Forelimb muscle (tissue), 1 donor: ENCODE measurements at places on chromosomes 5 and 9. TPM values are rescaled to one million over a fixed set of nuclear protein-coding genes. Genes with fewer than 3 reads are reported as not detected.
A peak's percentile ranks its signal among the peaks of the same experiment; 100 is the strongest.

SPINK5 gene
- polyA plus RNA-seq, result not detected

PPP3R2 gene
- not detected for polyA plus RNA-seq

MLANA gene
- 0.80 TPM for polyA plus RNA-seq

TMC1 gene
- 0.59 TPM for polyA plus RNA-seq

SPATA31A3 gene
- polyA plus RNA-seq, result not detected

OTP gene
- polyA plus RNA-seq, result not detected

DMGDH gene
- polyA plus RNA-seq, result 1.9 TPM

IFNA21 gene
- not detected for polyA plus RNA-seq

GALNT12 gene
- 2.0 TPM for polyA plus RNA-seq

TICAM2 gene
- polyA plus RNA-seq, result 5.4 TPM

CTNND2 gene
- polyA plus RNA-seq, result 0.75 TPM

TLX3 gene
- polyA plus RNA-seq, result not detected

PHF24 gene
- polyA plus RNA-seq, result 0.09 TPM

NTRK2 gene
- 17.6 TPM for polyA plus RNA-seq

- no peak for DNase-seq
Observed at GRCh38 chr5:157253547-157253946, 12.4 kb upstream of the CYFIP2 start.

DNA sequence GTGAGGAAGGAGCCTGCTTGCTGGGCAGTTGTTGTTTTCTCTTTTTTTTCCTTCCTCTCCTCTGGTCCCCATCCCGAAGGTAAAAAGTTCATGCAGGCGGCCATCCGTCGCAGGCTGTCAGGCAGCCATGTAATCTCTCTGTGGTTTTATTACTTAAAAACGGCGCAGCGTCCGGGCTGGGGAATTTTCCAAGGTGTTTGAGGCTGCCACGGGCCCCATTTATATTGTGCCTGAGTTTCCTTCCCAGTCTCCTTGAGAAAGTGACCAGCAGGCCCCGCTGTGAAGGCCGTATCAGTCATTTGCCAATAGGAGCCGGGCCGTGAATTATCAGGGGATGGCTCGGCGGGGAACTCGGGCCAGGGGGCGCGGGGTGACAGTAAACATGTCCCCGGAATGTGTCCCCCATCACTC, 289.7 kb downstream of the PBX3 start:
- DNase-seq, result no peak

- no peak for DNase-seq
Observed at GRCh38 chr5:179294891-179295777, 50.1 kb downstream of the ADAMTS2 start.

DNA sequence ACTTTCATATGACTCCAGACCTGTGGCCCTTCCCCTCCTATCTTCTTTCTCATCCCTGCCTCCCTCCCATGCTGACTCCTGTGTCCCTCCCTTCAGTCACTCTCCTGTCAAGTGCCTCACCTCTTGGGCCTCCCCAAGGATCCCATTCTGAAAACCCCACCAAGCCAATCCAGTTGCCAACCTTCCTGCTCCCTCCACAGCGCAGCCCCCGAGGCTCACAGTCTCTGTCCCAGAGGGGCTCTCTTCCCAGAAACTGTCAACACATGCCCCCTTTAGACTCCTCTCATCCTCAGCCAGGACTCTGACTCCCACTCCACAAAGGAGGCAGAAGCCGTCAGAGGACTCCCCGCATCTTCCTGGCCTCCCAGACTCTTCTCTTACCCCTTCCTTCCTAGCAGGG, 30.8 kb downstream of the ACSL6 start:
- no peak for DNase-seq

GRCh38 chr9:113187929-113188595, 33.0 kb downstream of the FKBP15 start:
- DNase-seq, result peak; percentile 6

- DNase-seq, result no peak
Observed at GRCh38 chr9:121671612-121672155, 20.2 kb downstream of the DAB2IP start.

- no peak for DNase-seq
Observed at GRCh38 chr5:174294891-174295620, 249.6 kb downstream of the NSG2 start.

DNA sequence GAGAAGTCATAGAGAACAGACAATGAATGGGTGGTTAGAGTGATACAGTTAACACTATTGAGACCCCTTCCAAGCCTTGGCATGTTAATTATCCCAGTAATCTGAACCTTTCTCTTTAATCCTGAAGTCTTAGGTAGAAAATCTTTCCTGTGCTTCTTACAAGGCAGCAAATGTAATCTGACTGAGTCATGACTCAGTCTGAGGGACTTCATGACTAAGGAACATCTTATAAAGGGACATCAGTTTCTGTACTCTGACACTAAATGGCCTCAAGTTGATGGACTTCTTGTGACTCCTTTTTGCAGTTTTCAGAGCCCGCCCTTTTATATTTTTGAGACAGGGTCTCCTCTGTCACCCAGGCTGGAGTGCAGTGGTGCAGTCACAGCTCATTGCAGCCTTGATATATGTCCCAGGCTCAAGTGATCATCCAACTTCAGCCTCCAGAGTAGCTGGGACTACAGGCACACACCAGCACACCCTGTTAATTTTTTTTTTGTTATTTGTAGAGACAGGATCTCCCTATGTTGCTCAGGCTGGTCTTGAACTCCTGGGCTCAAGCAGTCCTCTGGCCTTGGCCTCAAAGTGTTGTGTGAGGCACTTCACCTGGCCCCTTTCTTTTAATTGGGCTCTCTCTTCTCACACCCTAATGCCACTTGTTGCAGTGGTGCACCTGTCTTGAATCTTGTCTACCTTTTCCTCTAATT, 9.5 kb downstream of the EXOSC3 start:
- DNase-seq, result no peak

DNA sequence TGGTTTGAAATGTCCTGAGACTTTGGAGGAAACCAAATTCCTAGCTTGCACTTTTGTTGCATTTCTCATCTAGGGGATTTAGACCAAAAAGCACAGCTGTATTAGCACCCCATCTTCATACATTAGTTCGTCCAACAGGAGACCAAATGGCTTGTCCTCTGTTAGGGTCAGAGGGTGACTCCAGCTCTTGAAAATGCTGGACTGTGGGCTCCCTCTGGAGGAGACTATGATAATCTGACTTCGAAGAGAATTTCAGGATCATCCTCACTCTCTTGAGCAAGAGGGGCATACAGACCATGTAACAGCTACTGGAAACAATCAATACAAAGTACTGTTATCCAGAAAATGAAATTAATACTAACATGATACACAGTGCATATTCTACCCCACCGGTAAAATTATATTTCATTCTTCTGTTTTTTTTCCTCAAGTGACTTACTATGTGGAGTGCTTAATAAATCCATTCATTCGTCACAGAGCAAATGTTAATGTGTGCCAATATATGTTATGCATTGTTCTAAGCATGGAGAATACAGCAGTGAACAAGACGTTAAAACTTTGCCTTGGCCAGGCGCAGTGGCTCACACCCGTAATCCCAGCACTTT, 63.7 kb upstream of the PPP2CA start:
- DNase-seq, result peak; percentile 57

DNA sequence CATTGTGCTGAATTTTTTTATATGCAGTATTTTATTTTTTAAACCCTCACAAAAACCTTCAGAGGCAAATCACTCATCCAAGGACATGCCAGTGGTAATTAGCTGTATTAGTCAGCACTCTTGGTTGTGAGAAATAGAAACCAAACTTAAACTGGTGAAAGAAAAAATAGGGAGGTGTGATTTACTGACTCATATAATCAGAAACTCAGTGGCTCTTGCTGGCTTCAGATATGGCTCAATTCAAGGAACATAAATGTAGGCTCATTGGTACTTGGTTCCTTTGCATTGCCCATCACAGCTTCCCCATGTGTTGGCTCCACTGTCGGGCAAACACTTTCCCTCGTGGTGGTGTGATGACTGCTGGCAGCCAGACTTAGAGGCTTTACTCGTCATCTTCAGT, 497.2 kb downstream of the MAT2B start:
- DNase-seq, result no peak

GRCh38 chr5:128538250-128539037, 399 bp upstream of the FBN2 start:
- DNase-seq, result peak; percentile 74

GRCh38 chr9:78775211-78775610, 478.3 kb downstream of the PSAT1 start:
- DNase-seq, result no peak

- no peak for DNase-seq
Observed at GRCh38 chr9:72506615-72507014, 14.8 kb upstream of the TMC1 start.

GRCh38 chr9:104068546-104068945, 25.6 kb upstream of the SMC2 start:
- DNase-seq, result no peak

GRCh38 chr9:109865521-109865920, 85.5 kb downstream of the PALM2AKAP2 start:
- no peak for DNase-seq

GRCh38 chr9:18236336-18236735, 237.6 kb upstream of the ADAMTSL1 start:
- no peak for DNase-seq

GRCh38 chr9:130664251-130665028, at the start of gene PRDM12:
PRDM12 (plus strand) TSS chr9:130664594; CDS start chr9:130664654, 60 bp downstream.
- DNase-seq, result no peak

GRCh38 chr5:173429489-173430150, 101.4 kb upstream of the STC2 start:
- DNase-seq, result no peak

DNA sequence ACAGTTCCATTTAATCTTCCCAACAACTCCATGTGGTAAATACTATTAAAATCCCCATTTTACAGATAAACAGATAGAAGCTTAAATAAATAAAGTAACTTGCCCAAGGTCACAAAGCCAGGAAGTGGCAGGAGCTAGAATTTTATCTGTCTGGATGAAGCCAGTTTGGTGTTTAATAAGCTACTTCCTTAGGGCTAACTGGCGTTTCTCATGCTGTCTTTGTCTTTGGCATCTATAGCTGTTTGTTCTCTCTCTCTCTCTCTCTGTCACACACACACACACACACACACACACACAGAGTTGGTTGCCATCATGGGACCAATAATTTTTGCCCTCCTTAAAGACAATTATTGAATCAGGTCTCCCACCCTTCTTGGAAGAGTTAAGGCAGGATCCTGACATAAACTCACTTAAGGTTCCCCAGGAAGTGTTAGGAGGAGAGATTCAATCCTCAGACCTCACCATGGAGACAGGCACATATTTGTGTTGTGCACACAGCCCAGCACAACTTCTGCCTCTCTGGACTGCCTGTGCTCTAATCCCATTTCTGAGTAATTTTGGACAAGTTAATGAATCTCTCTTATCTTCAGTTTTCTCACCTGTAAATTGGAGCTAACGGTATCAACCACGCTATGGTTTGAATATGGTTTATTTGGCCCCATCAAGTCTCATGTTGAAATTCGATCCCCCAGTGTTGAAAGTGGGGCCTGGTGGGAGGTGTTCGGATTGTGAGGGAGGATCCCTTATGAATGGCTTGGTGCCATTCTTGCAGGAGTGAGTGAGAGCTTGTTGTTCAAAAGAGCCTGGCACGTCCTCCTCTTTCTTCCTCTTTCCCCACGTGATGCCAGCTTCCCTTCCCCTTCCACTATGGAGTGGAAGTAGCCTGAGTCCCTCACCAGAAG, 8.3 kb upstream of the ADRA1B start:
- no peak for DNase-seq

GRCh38 chr5:150161242-150162141, 5.1 kb upstream of the CDX1 start:
- no peak for DNase-seq

DNA sequence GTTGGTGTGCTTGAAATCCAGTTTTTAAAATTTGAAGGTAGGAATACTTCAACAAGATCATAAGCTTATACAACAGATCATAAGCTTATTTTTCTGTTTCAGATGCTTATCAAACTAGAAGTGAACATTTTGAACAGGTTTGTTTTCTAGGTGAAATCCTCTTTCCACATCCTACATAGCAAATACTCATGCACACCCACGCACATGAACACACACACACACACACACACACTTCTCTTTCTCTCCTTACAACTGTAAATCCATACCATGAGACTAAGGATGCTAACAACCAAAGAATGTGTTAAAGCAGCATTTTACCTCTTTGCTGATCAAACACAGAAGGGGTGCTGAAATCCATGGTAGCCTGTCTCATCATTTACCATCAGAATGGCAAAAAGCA, 592 bp downstream of the ANKRD55 start:
- DNase-seq, result no peak

- no peak for DNase-seq
Observed at GRCh38 chr9:93306081-93306480, 122.1 kb downstream of the WNK2 start.

DNA sequence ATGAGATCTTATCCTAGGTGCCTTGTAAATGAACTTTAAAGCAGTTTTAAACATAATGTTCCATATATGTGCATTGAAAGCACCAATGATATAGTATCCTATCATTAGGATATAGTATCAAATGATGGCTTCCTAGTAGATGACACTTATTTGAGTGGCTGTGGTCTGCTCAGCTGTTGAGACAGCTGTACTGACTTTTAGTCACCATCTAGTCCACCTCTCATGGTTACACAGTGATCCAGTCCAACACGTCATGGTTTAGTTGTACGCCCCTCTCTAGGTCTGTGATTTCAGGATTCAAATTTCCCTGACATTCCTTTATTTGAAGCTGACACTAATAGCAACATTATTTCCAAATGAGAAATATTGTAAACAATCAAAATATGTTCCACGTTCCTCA, 127.3 kb upstream of the TUT7 start:
- DNase-seq, result no peak

DNA sequence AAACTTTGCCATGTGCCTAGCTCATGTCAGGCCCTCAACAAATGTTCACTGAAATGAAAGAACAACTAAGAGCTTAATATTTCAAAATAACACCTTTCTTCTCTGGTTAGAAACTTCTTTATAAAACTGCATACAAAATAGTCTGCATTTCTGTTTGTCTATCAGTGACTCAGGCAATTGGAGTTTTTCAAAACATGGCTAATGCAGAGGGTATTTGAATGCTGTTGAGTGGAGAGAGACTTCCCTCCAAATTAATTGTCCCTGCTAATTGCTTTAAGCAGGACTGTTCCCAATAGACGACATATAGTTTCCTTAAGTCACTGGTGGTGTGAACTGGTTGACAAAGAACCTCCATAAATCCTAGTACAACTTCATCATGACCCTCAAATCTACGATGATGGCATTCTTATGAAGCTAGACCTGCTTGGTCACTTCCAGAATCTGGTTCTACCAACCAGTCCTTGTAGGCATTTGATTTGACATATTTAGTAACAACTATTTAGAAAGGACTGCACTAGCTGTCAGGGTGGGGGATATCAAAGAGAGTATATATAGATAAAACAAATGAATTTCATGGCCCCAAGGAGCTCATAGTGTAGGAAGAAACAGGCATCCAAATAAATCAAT, 84.5 kb downstream of the PRLR start:
- DNase-seq, result no peak

GRCh38 chr5:65846101-65846500, 80.3 kb upstream of the ERBIN start:
- no peak for DNase-seq

DNA sequence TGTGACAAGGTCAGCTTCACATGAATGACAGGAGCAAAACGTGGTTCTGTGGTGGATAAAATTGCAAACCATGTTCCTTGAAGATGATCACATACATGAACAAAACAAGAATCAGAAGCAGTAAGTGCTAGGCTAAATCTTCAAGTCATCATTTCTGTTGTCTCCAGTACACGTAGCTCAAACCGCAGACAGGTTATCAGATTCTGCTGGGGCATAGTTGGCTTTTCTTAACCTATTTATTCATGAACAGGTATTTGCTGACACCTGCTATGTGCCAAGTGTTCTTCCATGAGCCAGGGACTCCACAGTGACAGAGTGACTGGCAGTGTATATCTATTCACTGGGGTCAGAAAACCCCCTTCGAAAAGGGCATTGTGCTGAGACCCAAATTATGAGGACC, 20.8 kb downstream of the MFAP3 start:
- no peak for DNase-seq
